ENCODE measurements at places on chromosomes 3 and 15.

DNA sequence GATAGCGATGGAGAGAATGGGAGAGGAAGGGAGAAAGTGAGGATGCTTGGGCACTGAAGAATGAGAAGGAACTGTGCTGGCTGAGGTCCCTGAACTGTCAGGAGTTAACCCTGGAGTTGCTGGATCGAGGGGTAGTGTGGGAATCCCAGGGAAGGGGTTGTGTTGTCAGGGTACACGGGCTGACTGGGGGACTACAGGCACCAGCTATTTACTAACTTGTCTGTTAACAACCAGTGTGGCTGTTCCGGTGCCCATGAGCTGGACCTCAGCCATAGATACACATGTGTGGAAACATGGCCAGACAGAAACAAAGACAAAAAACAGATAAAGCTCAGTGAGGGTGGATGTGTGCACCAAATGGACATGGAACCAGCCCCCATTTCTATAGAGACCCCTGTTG is 55.1 kb downstream of the GASK1A start:
- no peak for DNase-seq
- no peaks in the 10 kb centered on the region for H3K4me1 ChIP-seq
- H3K36me3 ChIP-seq: no peaks in the 10 kb centered on the region
- no peaks in the 10 kb centered on the region for H3K27me3 ChIP-seq
- no peak overlapping the region for H3K27ac ChIP-seq

GRCh38 chr3:119783883-119784282 is 2.0 kb downstream of the NR1I2 start:
- no peaks in the 10 kb centered on the region for H3K36me3 ChIP-seq
- H3K4me1 ChIP-seq: no peaks in the 10 kb centered on the region
- no peak overlapping the region for H3K4me3 ChIP-seq
- no peak for DNase-seq
- no peak overlapping the region for H3K27ac ChIP-seq

DNA sequence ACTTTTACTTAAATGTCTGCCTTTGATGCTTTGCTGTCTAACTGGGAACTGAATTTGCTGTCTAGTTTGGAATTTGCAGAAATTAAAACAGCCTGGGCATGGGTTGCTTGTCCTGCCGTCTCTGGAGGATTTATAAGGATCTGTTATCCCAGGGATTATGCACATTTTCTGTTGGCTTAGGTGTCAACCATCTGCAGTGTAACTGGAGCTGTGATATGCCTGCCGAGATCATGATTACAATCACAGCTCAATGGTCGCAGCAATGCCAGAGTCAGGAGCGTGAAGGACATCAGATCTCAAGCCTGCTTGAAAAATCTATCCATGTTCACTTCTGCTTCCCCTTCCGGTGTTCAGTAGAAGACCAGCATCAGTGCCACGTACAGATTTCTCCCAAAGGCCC is 41.8 kb upstream of the SETMAR start:
- H3K27ac ChIP-seq: no peak overlapping the region
- no peak for DNase-seq

- DNase-seq: no peak
- peaks cover 12% of the 10 kb centered on the region for H3K4me1 ChIP-seq
- H3K4me3 ChIP-seq: peak overlapping the region; percentile 45
Measured at GRCh38 chr3:141294301-141294700, 62.7 kb downstream of the PXYLP1 start.

DNA sequence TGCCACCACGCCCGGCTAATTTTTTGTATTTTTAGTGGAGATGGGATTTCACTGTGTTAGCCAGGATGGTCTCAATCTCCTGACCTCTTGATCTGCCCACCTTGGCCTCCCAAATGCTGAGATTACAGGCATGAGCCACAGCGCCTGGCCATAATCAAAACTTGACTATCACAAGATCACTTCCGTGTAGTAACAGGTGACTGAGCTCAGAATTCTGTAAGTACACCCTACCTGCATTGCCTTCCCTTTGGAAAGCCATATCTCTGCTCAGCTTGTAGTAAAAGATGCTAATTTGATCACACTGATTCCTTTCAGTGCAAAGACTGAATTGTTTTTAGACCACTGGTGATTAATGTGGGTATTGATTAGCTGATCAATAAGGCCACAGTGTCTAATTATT is 167.1 kb downstream of the SHOX2 start:
- no peak overlapping the region for H3K27ac ChIP-seq
- no peaks in the 10 kb centered on the region for H3K4me1 ChIP-seq
- no peaks in the 10 kb centered on the region for H3K27me3 ChIP-seq
- no peaks in the 10 kb centered on the region for H3K36me3 ChIP-seq

- H3K27ac ChIP-seq: no peak overlapping the region
- peaks cover 3% of the 10 kb centered on the region for H3K4me1 ChIP-seq
- no peak overlapping the region for H3K4me3 ChIP-seq
- DNase-seq: no peak
- no peaks in the 10 kb centered on the region for H3K36me3 ChIP-seq
- no peaks in the 10 kb centered on the region for H3K27me3 ChIP-seq
Measured at GRCh38 chr3:18716101-18716500, 291.0 kb upstream of the SATB1 start.

DNA sequence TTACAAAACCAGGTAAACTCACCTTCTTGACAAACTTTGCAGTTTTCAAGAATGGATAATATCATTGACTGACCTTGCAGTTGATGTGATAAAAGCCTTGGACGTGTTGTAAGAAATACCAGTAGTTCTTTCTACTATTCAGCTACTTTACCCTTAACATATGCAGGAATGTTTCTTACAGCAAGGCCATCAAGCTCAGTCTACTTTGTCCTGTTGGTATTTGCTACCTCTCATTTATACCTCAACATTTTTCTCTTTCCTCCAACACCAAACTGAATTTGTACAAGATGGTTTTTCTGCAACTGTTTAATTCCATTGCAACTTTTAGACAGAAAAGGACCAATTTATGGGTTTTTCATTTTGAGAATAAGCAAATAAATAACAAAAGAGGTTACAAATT is 147.4 kb upstream of the BCHE start:
- H3K4me1 ChIP-seq: no peaks in the 10 kb centered on the region
- no peak overlapping the region for H3K4me3 ChIP-seq
- no peak for DNase-seq

DNA sequence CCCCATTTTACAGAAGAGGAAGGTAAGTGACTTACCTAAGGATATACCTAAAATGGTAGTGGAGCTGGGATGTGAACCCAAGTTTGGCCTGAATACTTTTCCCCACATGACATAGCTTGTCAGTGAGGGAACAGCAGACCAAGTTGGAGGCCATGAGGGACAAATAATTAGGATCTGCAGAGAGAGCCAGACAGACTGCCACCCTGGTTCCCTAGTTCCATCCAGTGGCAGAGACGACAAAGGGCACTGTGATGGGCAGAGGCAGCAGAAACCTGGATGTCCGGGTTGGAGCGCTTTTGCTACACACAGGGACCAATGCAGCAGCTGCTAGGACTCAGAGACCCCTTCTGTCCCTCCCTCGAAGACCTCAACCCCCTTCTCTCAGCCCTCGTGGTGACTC is 1.2 kb downstream of the CPLX3 start:
- H3K4me1 ChIP-seq: no peaks in the 10 kb centered on the region
- no peaks in the 10 kb centered on the region for H3K36me3 ChIP-seq
- peaks cover 25% of the 10 kb centered on the region for H3K27me3 ChIP-seq

DNA sequence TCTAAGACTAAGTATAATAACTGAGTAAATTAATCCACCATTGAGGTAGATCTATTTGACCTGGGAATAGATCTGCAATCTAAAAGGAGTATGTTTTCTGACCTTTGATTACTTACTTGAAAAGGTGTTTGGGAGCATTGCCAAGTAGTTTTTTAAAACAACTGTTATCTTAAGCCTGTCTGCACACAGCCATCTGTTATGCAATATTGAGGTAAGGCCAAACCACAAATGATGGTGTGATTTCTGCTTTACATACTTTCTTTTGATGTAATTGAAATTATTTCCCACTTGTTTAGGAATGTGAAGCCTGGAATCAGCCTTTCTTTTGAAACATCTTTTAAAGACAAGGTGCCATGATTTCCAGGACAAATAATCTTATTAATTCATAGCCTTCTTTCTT is 274.0 kb downstream of the BBX start:
- H3K4me1 ChIP-seq: peaks cover 27% of the 10 kb centered on the region
- no peaks in the 10 kb centered on the region for H3K27me3 ChIP-seq
- H3K4me3 ChIP-seq: no peak overlapping the region
- no peak overlapping the region for H3K27ac ChIP-seq
- no peak for DNase-seq
- peaks cover 39% of the 10 kb centered on the region for H3K36me3 ChIP-seq

DNA sequence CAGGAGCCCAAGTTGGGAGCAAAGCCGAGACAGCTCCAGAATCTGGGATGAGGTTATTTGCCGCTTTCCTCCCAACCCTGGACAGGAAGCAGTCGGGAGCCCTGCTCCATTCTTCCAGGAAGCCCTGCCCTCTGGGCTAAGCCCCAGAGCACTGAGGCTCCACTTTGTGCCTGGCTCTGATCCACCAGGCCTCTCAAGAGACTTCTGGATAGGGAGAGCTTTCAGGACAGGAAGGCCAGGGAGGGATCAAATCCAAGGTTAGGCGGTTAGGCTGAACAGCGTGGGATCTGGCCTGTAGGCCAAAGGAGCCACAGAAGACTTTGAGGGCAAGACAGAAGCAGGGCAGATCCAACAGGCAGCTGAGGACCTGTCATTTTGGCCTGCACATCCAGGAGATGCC is 835 bp downstream of the STOML1 start:
- peaks cover 60% of the 10 kb centered on the region for H3K4me1 ChIP-seq
- DNase-seq: peak; percentile 85
- no peaks in the 10 kb centered on the region for H3K27me3 ChIP-seq
- H3K27ac ChIP-seq: peak overlapping the region; percentile 80
- H3K36me3 ChIP-seq: no peaks in the 10 kb centered on the region

GRCh38 chr3:161081633-161082032 is 23.5 kb downstream of the B3GALNT1 start:
- peaks cover 15% of the 10 kb centered on the region for H3K36me3 ChIP-seq
- no peaks in the 10 kb centered on the region for H3K27me3 ChIP-seq
- no peak for DNase-seq
- H3K4me3 ChIP-seq: no peak overlapping the region
- no peaks in the 10 kb centered on the region for H3K4me1 ChIP-seq

- H3K4me1 ChIP-seq: peaks cover 71% of the 10 kb centered on the region
- H3K36me3 ChIP-seq: no peaks in the 10 kb centered on the region
- H3K27ac ChIP-seq: peak overlapping the region; percentile 40
- DNase-seq: no peak
- H3K4me3 ChIP-seq: no peak overlapping the region
- no peaks in the 10 kb centered on the region for H3K27me3 ChIP-seq
Measured at GRCh38 chr3:152315623-152316022, 46.9 kb downstream of the MBNL1 start.

DNA sequence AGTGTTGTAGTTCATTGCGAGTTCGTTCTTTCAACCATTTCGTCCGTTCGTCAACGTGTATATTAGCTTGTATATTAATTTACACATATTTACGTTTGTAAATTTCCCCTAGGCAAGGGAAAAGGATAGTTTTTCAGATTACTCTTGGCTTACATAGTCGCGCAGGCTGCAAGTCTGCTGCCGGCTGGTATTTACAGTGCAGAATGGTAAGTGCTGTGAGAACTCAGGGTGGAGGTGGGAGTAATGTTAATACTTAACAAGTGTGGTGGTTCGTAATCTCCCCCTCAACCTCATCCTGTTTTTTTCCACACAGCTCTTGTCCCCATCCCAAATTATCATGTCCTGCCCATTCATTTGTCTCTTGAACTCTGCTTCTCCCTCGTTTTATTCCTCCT is 766 bp downstream of the FAM98B start:
- peaks cover 19% of the 10 kb centered on the region for H3K4me1 ChIP-seq
- H3K4me3 ChIP-seq: peak overlapping the region; percentile 84
- H3K36me3 ChIP-seq: no peaks in the 10 kb centered on the region
- no peak for DNase-seq
- no peaks in the 10 kb centered on the region for H3K27me3 ChIP-seq

DNA sequence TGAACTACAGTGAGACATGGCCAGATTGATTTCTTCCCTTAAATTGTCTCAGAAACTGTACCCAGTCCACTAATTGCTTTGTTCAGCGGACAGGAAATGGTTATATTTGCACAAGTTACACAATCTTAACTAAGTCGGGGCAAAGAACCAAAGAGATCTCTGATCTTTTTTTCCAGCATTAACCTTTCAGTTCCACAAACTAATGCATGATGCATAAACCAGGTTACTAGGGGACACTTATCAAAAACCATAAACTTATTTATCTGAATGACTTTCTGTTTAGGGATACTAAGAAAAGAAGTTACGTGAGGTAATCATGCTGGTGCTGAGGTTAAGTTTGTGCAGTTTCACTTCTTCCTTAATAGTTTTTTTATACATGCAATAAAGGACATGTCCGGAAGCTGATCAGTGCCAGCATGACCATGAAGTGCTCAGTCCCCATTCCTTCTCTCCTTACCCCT is 22.4 kb downstream of the FNDC3B start:
- no peaks in the 10 kb centered on the region for H3K36me3 ChIP-seq
- no peak for DNase-seq
- peak overlapping the region; percentile 6 for H3K4me3 ChIP-seq
- H3K4me1 ChIP-seq: peaks cover 78% of the 10 kb centered on the region

DNA sequence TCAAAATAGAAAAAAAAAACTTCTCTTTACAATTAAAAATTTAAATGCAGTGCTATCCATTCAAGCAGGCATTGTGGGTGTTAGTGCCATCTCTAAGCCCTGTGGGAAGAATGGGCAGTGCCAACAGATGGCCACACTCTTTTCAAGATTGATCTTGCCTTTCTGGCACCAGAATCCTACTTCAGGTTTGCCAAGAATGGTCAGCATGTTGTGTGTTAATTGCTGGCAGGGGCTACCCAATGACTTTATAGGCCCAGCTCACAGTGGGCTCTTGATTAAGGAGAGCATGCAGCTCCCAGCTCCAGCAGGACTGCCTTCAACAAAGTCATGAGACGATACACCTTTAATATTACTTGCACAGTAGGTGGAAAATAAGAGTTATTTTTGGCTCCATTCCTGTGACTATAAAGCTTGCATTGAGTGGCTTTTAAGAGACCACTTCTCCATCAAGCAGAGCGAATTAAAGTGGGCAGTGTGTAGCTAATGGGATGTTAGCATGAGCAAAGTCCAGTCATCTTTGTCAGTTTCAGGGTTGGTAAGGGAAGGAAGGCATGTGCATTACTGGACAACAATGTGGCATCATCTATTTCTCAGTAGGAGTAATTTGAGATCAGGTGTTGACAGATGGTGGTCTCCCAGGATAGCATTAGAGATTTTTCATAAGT is 476.8 kb downstream of the C3orf38 start:
- no peaks in the 10 kb centered on the region for H3K27me3 ChIP-seq
- no peaks in the 10 kb centered on the region for H3K36me3 ChIP-seq
- DNase-seq: no peak
- no peak overlapping the region for H3K4me3 ChIP-seq
- H3K4me1 ChIP-seq: no peaks in the 10 kb centered on the region
- H3K27ac ChIP-seq: no peak overlapping the region

GRCh38 chr15:53446376-53446775 is 313.1 kb downstream of the WDR72 start:
- no peak overlapping the region for H3K27ac ChIP-seq
- H3K4me3 ChIP-seq: no peak overlapping the region
- H3K4me1 ChIP-seq: no peaks in the 10 kb centered on the region

- H3K27ac ChIP-seq: peak overlapping the region; percentile 7
- H3K4me1 ChIP-seq: peaks cover 17% of the 10 kb centered on the region
- H3K4me3 ChIP-seq: no peak overlapping the region
Measured at GRCh38 chr3:128971421-128972100, 22.3 kb downstream of the CFAP92 start.

Data from upper lobe of right lung (tissue), 1 donor.